ENCODE measurements at places on chromosomes 7 and 10.
A peak's percentile ranks its signal among the peaks of the same experiment; 100 is the strongest.

DNA sequence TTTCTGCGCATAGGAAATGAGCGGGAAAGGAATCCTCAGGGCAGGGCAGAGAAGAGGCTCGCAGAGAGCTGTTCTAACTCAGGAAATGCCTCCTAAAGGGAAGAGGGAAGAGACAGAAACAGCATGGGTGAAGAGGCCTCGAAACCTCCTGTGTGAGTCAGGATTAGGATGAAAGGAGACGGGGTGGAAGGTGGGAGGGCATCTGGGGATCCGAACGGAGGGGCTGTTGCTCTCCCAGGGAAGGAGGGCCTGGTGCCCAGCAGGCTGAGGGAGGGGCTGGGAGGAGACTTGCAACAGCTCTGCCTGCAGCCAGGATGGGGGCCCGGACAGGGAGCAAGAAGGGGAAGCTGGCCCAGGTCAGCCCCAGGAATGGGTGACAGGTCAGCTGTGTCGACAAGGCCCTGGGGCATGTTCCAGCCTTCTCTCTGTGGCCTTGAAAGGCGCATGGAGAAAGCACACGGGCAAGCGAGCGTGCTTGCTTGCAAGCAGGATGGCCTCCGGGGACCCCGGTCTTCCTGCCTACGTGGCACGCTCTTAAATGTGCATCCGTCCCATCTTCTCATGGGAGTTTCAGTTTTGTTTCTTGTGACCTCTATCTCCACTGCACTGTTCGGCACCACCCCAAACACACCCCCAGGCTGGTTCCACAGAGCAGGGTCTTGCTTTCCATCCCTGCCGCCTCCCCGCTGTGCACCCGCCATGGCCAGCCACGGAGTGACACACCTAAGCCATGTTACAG is 63.5 kb downstream of the HIPK2 start:
- DNase-seq, result peak; percentile 55

DNA sequence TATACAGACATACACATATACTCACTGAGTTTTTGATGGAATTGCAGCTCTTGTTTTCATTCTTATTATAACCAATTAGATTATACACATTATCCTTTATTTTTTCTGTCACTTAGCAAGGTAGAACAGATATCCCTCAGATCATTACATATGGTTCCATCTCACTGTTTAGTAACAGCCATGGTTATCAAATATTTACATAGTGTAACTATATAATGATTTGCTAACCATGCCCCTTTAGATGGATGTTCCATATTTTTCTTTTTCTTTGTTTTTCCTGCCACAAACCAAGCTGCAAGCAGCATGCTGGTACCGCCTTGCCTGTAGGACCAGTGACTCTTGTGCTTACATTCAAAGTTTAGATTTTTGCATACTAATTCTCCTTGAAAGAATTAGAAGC is 163.4 kb upstream of the NFE2L3 start:
- DNase-seq, result no peak

DNA sequence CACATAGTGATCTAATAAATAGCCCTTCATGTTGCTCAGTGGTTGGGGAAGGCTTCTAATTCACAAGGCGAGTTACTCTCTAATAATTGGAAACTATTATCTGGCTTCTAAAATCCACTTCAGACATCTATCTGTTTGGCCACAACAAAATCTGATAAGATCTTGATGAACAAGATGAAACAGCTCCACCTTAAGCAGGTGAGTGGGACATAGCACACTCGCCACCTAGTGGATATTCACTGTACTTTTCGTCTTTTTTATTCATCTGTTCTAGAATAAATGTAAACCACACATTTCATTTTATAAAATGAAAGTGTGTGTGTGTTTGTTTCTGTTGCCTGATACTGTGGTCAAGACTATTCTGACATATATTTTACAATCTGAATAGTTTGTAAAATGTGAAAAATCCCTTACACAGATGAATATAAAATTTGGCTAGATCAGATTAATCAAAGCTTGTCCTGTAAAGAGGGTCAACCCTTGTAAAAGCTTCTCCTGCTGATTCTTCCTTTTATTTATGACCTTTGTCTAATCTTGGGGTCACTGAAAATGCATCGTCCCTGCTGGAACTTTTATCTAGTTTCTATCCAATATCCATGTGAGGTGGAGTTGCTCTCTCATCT is 26.5 kb upstream of the CNTNAP2 start:
- DNase-seq, result no peak

DNA sequence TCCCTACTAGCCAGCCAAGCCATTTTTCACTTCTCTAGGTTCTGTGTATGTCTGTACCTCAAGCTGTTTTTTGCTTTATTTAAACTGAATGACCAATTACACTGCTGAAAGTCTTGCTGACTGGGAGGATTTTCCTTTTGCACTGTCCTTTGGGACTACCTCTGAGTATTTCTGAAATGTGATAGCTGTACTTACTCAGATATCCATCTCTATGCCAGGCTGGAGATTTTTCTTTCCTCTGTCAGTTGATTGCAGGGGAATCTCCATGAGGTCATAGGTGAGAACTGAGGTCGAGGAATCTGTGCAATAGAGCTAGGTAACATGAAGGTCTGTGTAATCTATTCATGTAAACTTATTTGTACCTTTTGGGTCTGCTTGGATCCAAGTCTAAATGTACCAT is 38.9 kb upstream of the ANKRD1 start:
- DNase-seq, result no peak

- DNase-seq, result no peak
These were observed 18.2 kb downstream of the LMOD2 start for GRCh38 chr7:123673752-123674398.

GRCh38 chr10:32350811-32351350 is 3.9 kb upstream of the EPC1 start:
- no peak for DNase-seq

- DNase-seq, result peak; percentile 63
These were observed 6.3 kb upstream of the ZNF503 start for GRCh38 chr10:75407713-75408508.

GRCh38 chr7:113622796-113623195 is 296.0 kb downstream of the PPP1R3A start:
- DNase-seq, result no peak

DNA sequence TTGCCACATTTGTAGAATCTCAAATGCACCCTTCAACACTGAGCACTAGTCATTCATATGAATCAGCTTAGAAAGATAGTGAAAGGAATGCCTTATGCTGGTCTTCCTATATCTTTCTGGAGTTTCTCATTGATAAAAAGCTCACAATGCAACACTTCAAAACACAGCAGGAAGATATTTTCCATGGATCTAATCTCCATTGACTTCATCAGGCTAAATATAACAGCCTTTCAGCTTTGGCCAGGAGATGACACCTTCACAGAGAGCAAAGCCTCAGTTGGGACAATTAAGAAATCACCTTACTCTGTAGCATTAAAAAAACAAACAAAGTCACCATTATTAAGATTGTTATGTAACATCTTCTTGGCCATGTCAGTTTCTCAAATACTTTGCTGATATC is 6.7 kb downstream of the NRP1 start:
- no peak for DNase-seq

- no peak for DNase-seq
These were observed 139.5 kb upstream of the FZD8 start for GRCh38 chr10:35781643-35782035.

GRCh38 chr7:45187946-45188411 is 30.4 kb downstream of the RAMP3 start:
- DNase-seq, result no peak

DNA sequence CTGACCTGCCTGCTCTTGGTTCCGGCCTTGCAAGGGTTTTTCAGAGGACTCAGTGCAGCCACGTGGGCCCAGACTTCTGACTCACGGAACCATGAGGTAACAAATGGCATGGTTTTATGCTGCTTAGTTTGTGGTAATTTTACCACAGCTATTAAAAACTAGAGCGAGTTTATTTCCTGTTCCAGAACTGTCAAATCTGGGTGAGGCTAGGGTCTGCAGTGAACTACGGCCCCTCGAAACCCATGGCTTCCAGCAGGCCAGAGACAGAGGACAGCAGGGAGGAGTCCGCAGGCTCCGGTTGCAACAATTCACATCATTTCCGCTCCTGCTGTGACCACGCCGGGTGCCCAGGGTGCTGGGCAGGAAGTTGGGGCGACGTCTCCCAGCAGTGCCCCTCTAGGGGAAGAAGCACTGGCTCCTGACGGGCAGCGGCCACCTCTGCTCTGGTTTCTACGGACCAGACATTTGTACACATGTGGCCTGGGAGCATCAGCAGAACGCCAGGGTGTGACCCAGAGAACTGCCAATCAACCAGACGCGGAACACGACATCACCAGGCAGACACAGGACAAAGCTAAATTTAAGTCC is 74.8 kb downstream of the ADARB2 start:
- DNase-seq, result no peak

DNA sequence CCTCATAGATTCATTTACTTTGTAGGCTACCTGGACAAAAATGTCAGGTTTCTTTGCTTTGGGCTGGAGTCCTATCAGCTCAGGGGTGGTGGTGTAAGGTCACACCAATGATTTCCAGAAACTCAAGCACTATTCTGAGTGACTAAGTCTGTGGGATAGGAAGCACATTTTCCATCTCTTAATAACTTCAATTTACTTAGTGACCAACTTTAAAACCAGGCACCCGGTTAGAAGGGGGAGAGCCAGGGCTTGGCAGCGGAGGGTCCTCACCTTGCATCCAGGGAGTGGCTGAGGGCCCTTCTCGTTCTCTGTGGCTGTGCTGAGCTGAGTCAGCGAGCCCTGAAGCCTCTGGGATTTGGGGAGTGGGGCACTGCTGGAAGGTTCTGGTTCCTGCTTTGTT is 6.7 kb downstream of the CHST3 start:
- DNase-seq, result no peak

DNA sequence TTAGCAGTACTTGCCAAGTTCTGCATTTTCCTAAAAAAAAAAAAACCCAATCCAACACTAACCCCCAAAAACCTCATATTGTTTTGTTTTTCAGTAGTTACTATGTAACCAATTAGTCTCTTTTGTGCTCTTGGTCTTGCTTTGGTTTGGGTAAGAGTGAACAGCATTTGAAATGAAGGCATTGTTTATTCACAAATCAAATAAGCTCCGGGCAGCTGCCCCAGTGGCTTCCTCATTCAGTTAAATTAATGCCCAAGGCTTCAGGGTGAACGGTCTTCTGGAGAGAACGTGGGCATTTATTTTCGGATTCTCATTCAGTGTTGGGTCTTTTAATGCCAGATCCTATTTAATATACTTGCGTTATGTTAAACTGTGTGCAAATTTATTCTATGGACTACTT is 108.7 kb downstream of the GFRA1 start:
- DNase-seq, result no peak

- no peak for DNase-seq
These were observed 14.2 kb downstream of the CYP26A1 start for GRCh38 chr10:93087846-93088245.

DNA sequence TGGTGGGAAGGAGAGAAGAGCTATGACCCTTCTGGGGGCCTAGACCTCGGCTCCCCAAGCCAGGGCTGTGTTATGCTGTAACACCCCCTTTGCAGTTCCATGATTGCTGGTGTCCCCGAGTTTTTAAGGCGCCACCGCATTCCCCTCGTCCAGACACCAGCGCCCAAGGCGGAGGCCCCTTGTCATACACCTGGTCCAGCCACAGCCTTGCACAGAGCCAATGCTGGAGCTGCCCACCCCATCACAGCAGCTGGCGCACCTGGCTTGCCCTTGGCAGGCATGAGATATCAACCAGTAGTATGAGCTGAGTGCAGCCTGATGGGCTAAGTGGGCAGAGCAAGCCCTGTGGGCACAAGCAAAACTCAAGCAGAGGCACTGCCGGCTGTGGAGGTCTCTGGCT is 209.4 kb downstream of the SORCS1 start:
- no peak for DNase-seq

GRCh38 chr7:144454256-144455039 is 51.0 kb upstream of the NOBOX start:
- DNase-seq, result no peak

Data from left cardiac atrium (tissue), 4 donors.